Activated CD4-positive, alpha-beta memory T cell treated with anti-CD3 and anti-CD28 coated beads, Interleukin-2, amount 10 ng/mL, durations not matched to agents 7 days and 5 days (primary cell): ENCODE measurements at places on chromosomes 2 and 18.

- no peak for DNase-seq
These were observed 109.1 kb downstream of the IRS1 start for GRCh38 chr2:226690461-226691024.

GRCh38 chr2:164644036-164644700 lies 22.9 kb upstream of the GRB14 start:
- no peak for DNase-seq

DNA sequence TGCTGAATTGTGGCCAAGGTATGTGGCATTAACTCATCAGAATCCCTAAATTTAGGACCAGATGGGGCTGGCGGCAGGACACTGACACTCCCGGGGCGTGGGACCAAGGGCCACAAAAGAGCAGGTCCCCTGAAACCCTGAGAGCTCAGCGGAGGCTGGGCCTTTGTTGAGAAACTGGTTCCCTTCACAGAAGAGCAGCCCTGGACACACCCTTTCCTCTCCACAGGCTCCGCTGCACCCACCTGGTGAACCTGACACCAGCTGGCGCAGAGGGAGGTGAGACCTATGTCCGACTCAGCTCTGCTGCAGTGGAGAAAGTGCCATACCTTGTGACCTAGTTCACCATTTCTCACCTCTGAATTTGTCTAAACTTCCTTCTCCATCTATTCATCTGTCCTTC lies 119.5 kb downstream of the RTP5 start:
- no peak for DNase-seq

DNA sequence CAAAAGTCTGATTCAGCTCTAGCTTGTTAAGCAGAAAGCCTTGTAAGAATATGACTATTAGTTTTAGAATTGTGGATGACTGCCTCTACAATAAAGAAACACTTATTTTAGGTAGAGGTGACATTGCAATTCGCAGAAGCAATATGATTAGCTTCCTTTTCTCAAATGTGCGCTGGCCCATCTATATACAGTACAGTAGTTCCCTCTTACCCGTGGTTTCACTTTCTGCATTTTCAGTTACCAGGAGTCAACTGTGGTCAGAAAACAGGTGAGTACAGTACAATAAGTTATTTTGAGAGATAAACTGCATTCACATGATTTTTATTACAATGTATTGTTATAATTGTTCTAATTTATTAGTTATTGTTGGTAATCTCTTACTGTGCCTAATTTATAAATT lies 405.1 kb downstream of the GPD2 start:
- DNase-seq: no peak

GRCh38 chr2:136128366-136128765 lies 10.4 kb upstream of the CXCR4 start:
- no peak for DNase-seq

DNA sequence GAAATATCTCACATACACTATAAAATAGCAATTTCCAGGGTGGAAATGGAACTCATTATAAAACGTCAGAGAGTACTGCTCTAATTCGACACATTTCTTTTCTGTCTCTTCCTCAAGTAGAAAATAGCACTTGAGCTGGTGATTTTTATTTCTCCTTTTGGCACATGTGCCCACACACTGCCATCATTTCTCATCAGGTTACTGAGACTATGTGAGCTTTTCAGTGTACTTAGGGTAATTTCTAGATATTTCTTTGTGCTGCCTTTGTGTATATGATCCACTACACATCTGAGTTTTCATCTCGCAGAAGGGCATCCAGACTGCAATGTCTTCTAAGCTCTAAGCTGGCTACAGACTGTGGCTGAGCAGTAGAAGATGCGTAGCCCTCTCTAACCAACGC lies 62.1 kb upstream of the PGAP1 start:
- DNase-seq: no peak

DNA sequence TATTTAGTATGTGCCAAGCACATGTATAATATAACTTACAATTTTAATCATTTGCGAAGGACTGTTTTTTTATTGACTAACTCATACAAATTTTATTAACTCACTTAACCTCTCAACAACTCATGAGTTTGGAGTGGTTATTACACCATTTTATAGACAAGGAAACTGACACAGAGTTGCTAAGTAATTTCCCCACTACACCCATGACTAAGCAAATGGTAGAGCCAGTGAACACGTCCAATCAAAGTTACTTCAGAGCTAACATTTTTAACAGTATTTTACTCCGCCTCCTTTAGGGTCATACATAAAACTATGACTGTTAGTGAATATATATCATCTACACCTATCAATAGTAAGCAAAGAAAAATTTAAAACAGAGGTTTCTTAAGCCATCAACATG lies 556.7 kb upstream of the FSIP2 start:
- no peak for DNase-seq

DNA sequence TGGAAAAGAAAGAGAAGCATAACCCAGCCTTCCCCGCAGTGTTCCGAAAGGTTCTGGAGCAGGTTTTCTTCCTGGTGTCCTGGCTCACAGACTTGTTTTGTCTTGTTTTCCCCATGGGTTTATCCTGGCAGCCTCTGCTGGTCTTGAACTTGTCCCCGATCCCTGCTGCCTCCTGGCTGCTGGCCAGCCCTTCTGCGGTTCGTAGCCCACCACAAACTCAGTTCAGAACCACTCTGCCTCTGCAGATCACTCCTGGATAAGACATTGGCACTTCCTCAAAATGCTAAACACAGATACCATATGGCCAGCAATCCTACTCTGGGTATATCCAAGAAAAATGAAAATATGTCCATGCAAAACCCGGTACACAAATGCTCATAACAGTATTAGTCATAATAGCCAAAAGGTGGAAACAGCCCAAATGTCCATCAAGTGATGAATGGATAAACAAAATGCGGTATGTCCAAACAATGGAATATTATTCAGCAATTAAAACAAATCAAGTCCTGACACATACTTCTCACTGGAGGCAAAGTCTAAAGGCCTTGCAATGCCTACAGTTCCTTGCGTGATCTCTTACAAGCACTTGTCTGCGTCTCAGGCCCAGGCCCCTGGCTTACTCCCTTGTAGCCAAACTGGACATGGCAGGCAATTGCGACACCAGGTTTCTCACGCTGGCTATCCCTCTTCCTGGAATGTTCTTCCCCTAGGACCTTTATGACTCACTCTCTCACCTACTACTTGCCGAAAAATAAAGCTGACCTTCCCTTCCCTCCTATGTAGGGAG lies 28.0 kb upstream of the ARHGEF4 start:
- DNase-seq: no peak

- no peak for DNase-seq
These were observed 8.9 kb downstream of the GAREM1 start for GRCh38 chr18:32461709-32462272.
